8988T (cell line): ENCODE measurements at places on chromosomes 7 and 10.

- no peak for DNase-seq
Measured at GRCh38 chr7:13155188-13155587, 467.8 kb downstream of the ARL4A start.

DNA sequence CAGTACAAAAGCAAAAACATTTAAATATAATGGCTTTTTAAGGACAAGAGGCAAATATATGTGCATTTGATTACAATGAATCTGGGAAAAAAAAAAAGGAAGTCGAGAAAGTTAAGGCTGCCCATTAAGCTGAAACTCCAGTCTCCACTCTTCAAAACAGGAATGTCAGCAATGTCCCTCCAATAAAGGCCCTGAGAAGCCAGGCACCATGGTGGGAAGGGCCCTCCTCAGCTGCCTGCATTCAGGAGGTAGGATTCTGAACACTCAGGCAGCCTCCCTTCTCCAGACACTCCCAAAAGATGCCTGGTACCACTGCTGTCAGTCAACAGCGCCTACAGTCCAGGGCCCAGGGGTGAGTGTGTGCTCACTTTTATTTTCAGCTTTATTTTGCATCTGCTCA, 121.3 kb upstream of the MGMT start:
- DNase-seq, result no peak

- DNase-seq, result no peak
Measured at GRCh38 chr7:139118234-139118804, 8.8 kb upstream of the ZC3HAV1 start.

DNA sequence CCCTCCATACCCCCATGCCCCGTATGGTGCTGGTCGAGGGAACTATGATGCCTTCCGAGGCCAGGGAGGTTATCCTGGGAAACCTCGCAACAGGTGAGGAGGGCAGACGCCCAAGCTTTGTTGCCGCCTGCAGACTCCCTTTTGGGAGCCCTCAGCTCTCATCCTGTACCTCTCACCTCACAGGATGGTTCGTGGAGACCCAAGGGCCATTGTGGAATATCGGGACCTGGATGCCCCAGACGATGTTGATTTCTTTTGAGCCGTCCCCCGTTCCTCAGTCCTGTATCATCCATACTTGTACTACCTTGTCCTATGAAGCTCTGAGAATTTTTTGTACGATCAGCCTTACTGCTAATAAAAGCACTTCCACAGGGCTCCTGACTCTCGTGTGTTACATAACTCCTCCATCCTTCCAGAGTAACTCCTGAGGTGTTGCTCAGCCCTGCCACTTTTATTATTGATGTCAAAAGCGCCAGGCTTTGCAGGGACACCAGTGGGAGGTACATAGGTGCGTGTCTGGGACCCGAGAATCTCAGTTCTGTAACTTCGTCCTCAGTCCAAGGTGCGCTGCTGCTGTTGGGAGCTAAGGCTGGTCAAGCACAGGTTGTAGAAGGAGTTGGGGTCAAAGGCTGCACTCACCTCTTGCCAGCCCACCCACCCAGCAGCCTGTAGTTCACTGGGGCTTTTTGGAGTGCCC, 1.1 kb downstream of the UFSP1 start:
- DNase-seq, result no peak

GRCh38 chr7:72925546-72926120, 738 bp downstream of the POM121 start:
- no peak for DNase-seq

- DNase-seq, result no peak
Measured at GRCh38 chr10:8618834-8619233, 564.3 kb downstream of the GATA3 start.

DNA sequence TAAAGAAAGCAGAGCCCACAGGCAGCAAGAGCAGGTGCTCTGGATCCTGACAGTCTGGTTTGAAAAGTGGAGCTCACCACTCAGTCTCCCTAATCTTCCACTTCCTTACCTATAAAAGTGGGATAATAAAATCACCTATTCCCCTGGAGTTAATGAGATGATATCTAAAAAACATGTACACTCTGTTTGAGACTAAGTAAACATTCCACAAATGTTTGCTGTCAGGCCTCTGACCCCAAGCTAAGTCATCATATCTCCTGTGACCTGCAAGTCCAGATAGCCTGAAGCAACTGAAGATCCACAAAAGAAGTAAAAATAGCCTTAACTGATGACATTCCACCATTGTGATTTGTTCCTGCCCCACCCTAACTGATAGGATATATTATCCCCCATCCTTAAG, 1324.5 kb downstream of the XPNPEP1 start:
- DNase-seq, result no peak
